Suprapubic skin (tissue), 4 donors: ENCODE measurements at places on chromosomes 2 and 18. TPM values are rescaled to one million over a fixed set of nuclear protein-coding genes. Genes with fewer than 3 reads are reported as not detected.

The POTEI gene
- total RNA-seq: not detected

The COL6A3 gene
- 72.4 TPM for total RNA-seq

The CFC1 gene
- total RNA-seq: not detected

The IL1A gene
- not detected for total RNA-seq

The DES gene
- total RNA-seq: 30.2 TPM

The BOLL gene
- total RNA-seq: not detected

The DNAH6 gene
- 0.23 TPM for total RNA-seq

The SLC19A3 gene
- 5.1 TPM for total RNA-seq

The STK17B gene
- 42.0 TPM for total RNA-seq

The LRRC30 gene
- not detected for total RNA-seq

The APCDD1 gene
- 308 TPM for total RNA-seq

The SELENOI gene
- 23.1 TPM for total RNA-seq

The LNPK gene
- total RNA-seq: 27.4 TPM

The CBLN2 gene
- not detected for total RNA-seq

The TDRD15 gene
- total RNA-seq: not detected

The REL gene
- 43.8 TPM for total RNA-seq

The VAPA gene
- 182 TPM for total RNA-seq

The CDKL4 gene
- not detected for total RNA-seq

The ERMN gene
- total RNA-seq: not detected
